ENCODE measurements at places on chromosomes 11 and 22. TPM values are rescaled to one million over a fixed set of nuclear protein-coding genes. Genes with fewer than 3 reads are reported as not detected.

Gene CPT1B
- 71.8 TPM for total RNA-seq

Gene RIC3
- 23.8 TPM for total RNA-seq

Gene BATF2
- total RNA-seq: not detected

Gene IGLL1
- not detected for total RNA-seq

Gene MYOD1
- total RNA-seq: not detected

Gene KMT5B
- total RNA-seq: 43.1 TPM

Gene KCNJ5
- total RNA-seq: not detected

Gene MEI1
- total RNA-seq: 106 TPM

Gene SUSD2
- 0.81 TPM for total RNA-seq

Gene PES1
- 38.2 TPM for total RNA-seq

Measured in CD4-positive, CD25-positive, alpha-beta regulatory T cell (primary cell).